A549 treated with AZD2906 at 1 μM for 4 hours (cell line): ENCODE measurements at places on chromosomes 11 and 22. TPM values are rescaled to one million over a fixed set of nuclear protein-coding genes. Genes with fewer than 3 reads are reported as not detected.

NXPE2 gene
- total RNA-seq: 0.03 TPM in 1 of 5 replicates, not detected in the others

TTC36 gene
- not detected in 5 replicates for total RNA-seq

MS4A3 gene
- not detected in 5 replicates for total RNA-seq

VSIG10L2 gene
- not detected in 5 replicates for total RNA-seq

CCDC188 gene
- total RNA-seq: not detected in 5 replicates

SUN2 gene
- total RNA-seq: 29.7 to 43.0 TPM (median 39.7 TPM) in 5 replicates

PTGDR2 gene
- total RNA-seq: 0.06 to 0.09 TPM (median 0.07 TPM) in 4 of 5 replicates, not detected in the other

PGA5 gene
- 0.08 TPM in 1 of 5 replicates, not detected in the others for total RNA-seq

SMPD1 gene
- total RNA-seq: 8.9 to 11.8 TPM (median 10.5 TPM) in 5 replicates

OR52N4 gene
- total RNA-seq: not detected in 5 replicates

YIF1A gene
- total RNA-seq: 93.6 to 127 TPM (median 118 TPM) in 5 replicates

OR2AG1 gene
- total RNA-seq: not detected in 5 replicates

CELSR1 gene
- 24.1 to 32.1 TPM (median 30.4 TPM) in 5 replicates for total RNA-seq

MCHR1 gene
- total RNA-seq: not detected in 5 replicates

NNMT gene
- total RNA-seq: 296 to 388 TPM (median 380 TPM) in 5 replicates

SPA17 gene
- total RNA-seq: 16.2 to 28.7 TPM (median 17.9 TPM) in 5 replicates

E2F8 gene
- total RNA-seq: 5.3 to 6.2 TPM (median 5.9 TPM) in 5 replicates

NRGN gene
- total RNA-seq: 6.2 to 11.3 TPM (median 11.0 TPM) in 5 replicates

CRYBB1 gene
- not detected in 5 replicates for total RNA-seq

MB gene
- total RNA-seq: 6.3 to 8.7 TPM (median 7.7 TPM) in 5 replicates

PRMT3 gene
- total RNA-seq: 26.1 to 38.3 TPM (median 29.6 TPM) in 5 replicates

SPTBN2 gene
- 8.0 to 11.4 TPM (median 8.7 TPM) in 5 replicates for total RNA-seq

CECR2 gene
- 0.07 to 0.16 TPM (median 0.10 TPM) in 5 replicates for total RNA-seq

DRICH1 gene
- 0.11 to 0.37 TPM (median 0.26 TPM) in 3 of 5 replicates, not detected in the others for total RNA-seq

NRXN2 gene
- 0.15 to 0.28 TPM (median 0.24 TPM) in 5 replicates for total RNA-seq

OR51B4 gene
- not detected in 5 replicates for total RNA-seq

SYTL2 gene
- total RNA-seq: 6.5 to 15.9 TPM (median 7.0 TPM) in 5 replicates

NCAM1 gene
- total RNA-seq: 0.06 TPM in 1 of 5 replicates, not detected in the others

RPLP2 gene
- 1,597 to 2,654 TPM (median 2,318 TPM) in 5 replicates for total RNA-seq

BRSK2 gene
- 4.8 to 8.6 TPM (median 6.3 TPM) in 5 replicates for total RNA-seq

TTC12 gene
- 3.8 to 11.3 TPM (median 5.2 TPM) in 5 replicates for total RNA-seq

CENATAC gene
- total RNA-seq: 10.2 to 14.9 TPM (median 10.6 TPM) in 5 replicates

FGF19 gene
- 0.05 to 0.12 TPM (median 0.06 TPM) in 4 of 5 replicates, not detected in the other for total RNA-seq

OR51I1 gene
- total RNA-seq: not detected in 5 replicates

UPK2 gene
- 0.23 to 1.2 TPM (median 0.90 TPM) in 5 replicates for total RNA-seq
